ENCODE measurements at places on chromosomes 4 and X.

DNA sequence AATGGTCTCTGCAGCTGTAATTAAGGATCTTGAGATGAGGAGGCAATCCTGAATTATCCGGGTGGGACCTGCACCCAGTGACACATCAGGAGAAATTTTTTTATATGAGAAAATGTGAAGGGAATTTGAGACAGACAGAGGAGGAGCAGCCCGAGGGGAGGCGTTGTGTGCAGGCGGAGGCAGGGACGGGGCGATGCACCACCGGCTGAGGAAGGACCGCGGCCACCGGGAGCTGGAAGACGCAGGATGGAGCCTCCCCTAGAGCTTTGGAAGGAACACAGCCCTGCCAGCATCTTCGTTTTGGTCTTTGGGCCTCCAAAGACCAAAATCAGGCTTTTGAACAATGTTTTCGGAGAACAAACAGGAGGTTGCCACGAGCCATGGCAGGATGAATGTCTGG lies 85.0 kb upstream of the ADRA2C start:
- DNase-seq: no peak

- no peak for DNase-seq
Measured at GRCh38 chr4:108377021-108377420, 208.3 kb upstream of the LEF1 start.

DNA sequence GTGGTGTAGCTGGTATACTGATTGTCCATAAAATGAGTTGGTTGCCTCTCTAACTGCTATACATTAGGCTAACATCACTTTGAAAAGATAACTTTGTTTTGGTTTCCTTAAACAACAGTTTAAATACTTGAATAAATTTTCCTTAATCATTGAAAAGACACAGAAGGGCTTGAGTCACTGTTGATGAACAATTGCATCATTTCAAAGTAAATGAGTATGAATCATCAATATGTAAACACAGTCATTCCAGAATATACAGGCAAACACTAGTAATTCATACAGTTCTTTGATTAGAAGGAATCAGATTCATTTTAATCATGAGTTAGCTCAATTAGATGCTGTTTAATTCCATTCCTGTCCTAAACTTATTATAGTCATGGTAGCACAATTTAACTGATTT lies 160.6 kb downstream of the AFF2 start:
- no peak for DNase-seq

- no peak for DNase-seq
Measured at GRCh38 chr4:183989931-183990330, 84.8 kb downstream of the STOX2 start.

- no peak for DNase-seq
Measured at GRCh38 chr4:76562836-76563453, 127.9 kb downstream of the SHROOM3 start.

- DNase-seq: no peak
Measured at GRCh38 chrX:48493890-48494364, 14.9 kb upstream of the PORCN start.

DNA sequence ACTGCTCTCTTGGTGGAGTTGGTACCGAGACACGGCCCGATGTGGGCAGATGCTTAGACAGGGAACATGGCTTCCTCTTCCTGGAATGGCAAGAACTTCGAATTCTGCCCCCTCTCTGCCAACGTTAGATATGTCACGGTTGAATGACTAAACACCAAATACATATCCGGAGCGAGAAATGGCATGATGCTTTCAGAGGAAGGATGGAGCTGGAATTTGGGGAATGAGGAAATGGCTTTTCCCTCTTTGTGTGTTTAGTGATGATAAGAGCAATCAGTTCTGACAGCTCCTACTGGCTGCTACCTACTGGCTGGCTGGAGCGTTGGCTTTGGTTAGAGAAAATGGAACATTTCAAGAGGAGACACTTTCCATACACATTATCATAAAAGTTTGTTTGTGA lies 140.0 kb downstream of the DHRSX start:
- no peak for DNase-seq

- no peak for DNase-seq
Measured at GRCh38 chr4:749698-750666, 44.4 kb downstream of the PCGF3 start.

All from GM20000 (cell line).